ENCODE measurements at places on chromosomes 6 and 20. TPM values are rescaled to one million over a fixed set of nuclear protein-coding genes. Genes with fewer than 3 reads are reported as not detected.

- no peaks in the 10 kb centered on the region for H3K27me3 ChIP-seq
- no peaks in the 10 kb centered on the region for H3K36me3 ChIP-seq
- DNase-seq, result no peak
Measured at GRCh38 chr20:38927902-38928578, 1.8 kb downstream of the FAM83D start.

- no peaks in the 10 kb centered on the region for H3K27me3 ChIP-seq
- H3K4me1 ChIP-seq, result no peaks in the 10 kb centered on the region
- H3K36me3 ChIP-seq, result no peaks in the 10 kb centered on the region
- H3K4me3 ChIP-seq, result no peak overlapping the region
- DNase-seq, result no peak
- no peak overlapping the region for H3K27ac ChIP-seq
Measured at GRCh38 chr6:142367501-142368018, 65.8 kb downstream of the ADGRG6 start.

DNA sequence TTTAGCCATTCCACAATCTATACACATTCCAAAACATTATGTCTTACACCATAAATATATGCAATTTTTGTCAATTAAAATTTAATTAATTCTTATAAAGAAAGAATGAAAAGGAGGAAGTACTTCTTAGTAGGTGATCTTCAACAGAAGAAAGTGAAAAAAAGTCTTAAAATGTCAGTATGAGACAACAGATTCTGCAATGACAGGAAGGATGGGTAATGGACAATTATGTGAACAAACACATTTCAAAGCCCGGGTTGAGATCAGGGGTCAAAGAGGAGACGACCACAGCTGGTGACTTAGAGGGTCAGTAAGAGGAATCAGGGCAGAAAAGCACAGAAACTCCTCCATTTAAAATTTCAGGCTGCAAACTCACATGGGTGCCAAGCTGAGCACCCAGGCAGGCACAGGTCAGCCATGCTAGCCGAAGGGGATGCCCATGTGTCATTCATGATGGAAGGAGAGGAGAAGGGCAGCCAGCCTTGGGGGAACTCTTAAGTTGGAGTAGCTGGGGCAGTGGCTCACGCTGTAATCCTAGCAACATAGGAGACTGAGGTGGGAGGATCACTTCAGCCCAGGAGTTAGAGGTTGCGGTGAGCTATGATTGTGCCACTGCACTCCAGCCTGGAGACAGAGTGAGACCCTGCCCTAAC is 11.0 kb downstream of the VSX1 start:
- H3K4me1 ChIP-seq, result no peaks in the 10 kb centered on the region
- H3K4me3 ChIP-seq, result no peak overlapping the region
- DNase-seq, result no peak

Gene RSPH4A
- total RNA-seq, result 0.11 TPM

Gene TENT5A
- 0.57 TPM for total RNA-seq

Gene APOBEC2
- not detected for total RNA-seq

Gene SYCP2
- total RNA-seq, result 3.4 TPM

Measured in CD8-positive, alpha-beta memory T cell (primary cell).